ENCODE measurements at places on chromosomes 4 and X.

- no peak for DNase-seq
Measured at GRCh38 chr4:107823870-107824349, 822 bp upstream of the SGMS2 start.

- no peak for DNase-seq
Measured at GRCh38 chr4:1470393-1470670, 64.1 kb upstream of the NKX1-1 start.

- peak; percentile 18 for DNase-seq
Measured at GRCh38 chr4:107120661-107121060, 84.5 kb upstream of the DKK2 start.

GRCh38 chr4:15376594-15376993 lies 51.2 kb upstream of the C1QTNF7 start:
- no peak for DNase-seq

- no peak for DNase-seq
Measured at GRCh38 chr4:84051639-84052038, 447.5 kb downstream of the NKX6-1 start.

GRCh38 chrX:33906971-33907370 lies 225.1 kb downstream of the FAM47A start:
- DNase-seq, result no peak

- no peak for DNase-seq
Measured at GRCh38 chr4:114037988-114038387, 58.5 kb upstream of the ARSJ start.

DNA sequence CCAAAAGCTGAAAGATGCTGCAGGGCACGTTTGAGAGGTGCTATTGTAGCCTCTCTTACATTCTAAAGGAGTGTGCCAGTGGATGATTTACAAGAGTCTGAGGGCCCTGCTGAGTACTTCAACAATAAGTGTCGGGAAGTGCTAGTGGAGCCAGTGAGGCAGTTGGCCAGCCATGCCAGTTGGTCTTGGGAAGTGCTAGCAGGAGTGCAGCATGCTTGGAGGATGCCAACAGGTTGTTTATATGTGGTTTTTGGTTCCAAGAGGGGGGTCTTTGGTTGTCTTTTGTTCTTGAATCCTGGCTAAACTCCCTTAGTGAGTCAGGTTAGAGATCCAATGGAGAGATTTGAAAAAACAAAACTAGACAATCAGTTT lies 335.3 kb downstream of the PABPC4L start:
- no peak for DNase-seq

DNA sequence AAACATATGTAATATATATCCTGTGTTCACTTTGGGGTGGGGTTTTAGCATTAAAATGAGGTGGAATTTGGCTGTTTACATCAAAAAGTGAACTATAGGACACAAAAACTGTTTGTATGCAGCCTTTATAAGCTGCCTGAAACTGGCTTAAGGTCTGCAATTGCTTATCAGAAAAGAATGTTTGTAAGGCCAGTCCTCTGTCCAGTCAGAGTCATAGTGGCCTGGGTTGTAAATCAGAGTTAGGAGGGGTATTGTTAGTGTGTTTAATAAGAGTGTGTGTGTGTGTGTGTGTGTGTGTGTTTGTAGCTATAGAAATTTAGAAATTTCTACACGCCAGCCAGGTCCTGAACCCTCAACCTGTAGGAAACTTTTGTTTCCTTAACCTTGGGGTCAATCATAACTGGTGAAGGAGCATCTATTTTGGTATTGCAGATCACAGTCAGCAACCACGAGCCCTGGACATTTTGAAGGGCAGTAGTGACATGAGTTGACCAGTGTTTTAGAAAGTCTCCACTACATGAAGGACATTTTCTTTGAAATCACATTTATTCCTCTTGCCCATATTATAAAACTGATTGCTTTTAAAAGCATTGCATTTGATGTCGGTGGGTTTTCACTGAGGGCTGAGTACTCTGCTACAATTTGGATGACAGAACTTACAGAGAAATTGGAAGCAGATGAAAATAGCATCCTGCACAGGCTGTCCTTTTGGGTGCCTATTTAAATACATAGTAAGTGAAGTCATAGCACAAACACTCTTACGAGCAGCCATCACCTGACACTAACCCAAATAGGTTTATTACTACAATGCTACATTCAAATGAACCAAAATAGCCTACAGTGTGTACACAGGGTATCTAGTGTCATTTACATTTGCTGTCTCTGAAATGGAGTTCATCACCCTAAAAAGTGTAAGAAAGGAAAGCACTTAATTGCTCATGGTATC lies 11.2 kb upstream of the TMEM154 start:
- DNase-seq, result no peak

- DNase-seq, result peak; percentile 99
Measured at GRCh38 chr4:140237616-140238350, 83.8 kb upstream of the MAML3 start.
